Uterus (tissue), 4 donors: ENCODE measurements at places on chromosomes 12 and 14. TPM values are rescaled to one million over a fixed set of nuclear protein-coding genes. Genes with fewer than 3 reads are reported as not detected.

GRCh38 chr12:21073822-21074460, 57.1 kb upstream of the SLCO1B1 start:
- no peak for DNase-seq

Gene ADCY4
- 22.8 TPM for total RNA-seq

GRCh38 chr14:73211251-73212040, 25.9 kb upstream of the PAPLN start:
- no peak for DNase-seq

Gene INHBC
- not detected for total RNA-seq

DNA sequence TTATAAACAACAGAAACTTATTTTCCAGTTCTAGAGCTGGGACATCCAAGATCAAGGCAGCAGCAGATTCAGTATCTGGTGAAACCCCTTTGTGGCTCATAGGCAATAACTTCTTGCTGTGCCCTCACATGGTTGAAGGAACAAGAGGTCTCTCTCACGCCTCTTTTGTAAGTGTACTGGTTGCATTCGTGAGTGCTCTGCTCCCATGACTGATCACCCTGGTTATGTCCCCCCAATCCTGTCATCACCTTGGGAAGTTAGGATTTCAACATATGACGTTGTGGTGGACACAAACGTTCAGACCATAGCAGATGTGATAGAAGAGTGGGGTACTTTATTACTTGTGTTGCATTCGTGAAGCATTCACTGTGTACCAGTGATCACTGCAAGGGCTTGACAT, 184.0 kb downstream of the SRGAP1 start:
- no peak for DNase-seq

DNA sequence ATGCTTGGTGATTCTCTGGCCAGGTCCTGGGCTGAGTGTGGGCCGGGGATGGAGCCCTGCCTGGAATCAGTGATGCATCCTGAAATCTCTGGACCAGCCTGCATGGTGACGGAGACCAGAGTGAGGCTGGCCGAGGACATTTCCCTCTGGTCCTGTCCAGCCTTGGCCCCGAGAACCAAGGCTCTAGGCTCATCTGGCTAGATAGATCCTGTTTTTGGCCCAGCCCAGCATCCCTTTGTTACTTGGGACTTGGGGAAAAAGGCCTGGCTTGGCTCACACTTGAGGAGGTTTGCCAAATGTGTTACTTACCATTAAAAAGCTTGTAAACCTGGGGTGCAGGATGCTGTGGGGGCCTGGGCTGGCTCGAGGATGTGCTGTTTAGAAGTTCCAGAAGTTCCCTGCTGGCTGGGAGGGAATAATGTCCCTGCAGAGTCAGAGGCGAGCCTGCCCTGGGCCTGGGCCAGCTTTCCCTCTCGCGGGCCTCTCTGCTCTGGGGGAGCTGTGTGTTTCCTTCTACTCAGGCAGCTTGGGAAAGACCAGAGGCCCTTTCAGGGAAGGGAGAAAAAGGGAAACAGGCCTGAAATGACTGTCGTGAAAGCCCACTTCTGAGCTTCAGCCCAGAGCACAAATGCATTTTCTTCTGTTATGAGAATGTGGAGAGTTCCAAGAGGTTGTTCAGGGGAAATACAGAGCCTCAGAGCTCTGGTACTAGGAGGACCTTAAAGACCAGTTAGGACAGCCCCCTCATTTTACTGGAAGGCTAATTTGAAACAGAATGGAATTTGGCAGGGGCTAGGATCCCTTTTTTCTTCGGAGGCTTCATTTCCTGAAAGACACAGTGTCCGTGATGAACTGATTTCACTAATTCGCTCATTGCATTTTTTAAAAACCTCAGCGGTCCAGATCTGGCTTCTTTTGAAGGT, 47.2 kb upstream of the CTDSP2 start:
- DNase-seq = peak; percentile 98

Gene CELA1
- total RNA-seq = not detected

DNA sequence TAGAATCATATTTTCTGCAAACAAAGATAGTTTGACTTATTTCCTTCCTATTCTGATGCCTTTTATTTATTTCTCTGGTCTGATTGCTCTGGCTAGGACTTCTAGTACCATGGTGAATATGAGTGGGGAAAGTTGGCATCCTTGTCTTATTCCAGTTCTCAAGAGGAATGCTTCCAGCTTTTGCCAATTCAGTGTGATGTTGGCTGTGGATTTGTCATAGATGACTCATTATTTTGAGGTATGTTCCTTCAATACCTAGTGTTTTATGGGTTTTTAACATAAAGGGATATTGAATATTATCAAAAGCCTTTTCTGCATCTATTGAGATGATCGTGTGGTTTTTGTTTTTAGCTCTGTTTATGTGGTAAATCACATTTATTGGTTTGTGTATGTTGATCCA, 139.4 kb upstream of the CNTN1 start:
- no peak for DNase-seq

- DNase-seq = no peak
Observed at GRCh38 chr14:37093364-37093763, 79.0 kb downstream of the SLC25A21 start.

- no peak for DNase-seq
Observed at GRCh38 chr12:14772946-14773345, 30.3 kb downstream of the WBP11 start.

Gene AP5M1
- 36.4 TPM for total RNA-seq

GRCh38 chr14:82655770-82656169, 1122.1 kb upstream of the SEL1L start:
- no peak for DNase-seq

Gene RASSF9
- 10.0 TPM for total RNA-seq
